ENCODE measurements at places on chromosomes 2 and 18.

GRCh38 chr18:22609642-22610041, 191.9 kb upstream of the CTAGE1 start:
- no peak for DNase-seq

- no peak for DNase-seq
These were observed 16.9 kb downstream of the IMPA2 start for GRCh38 chr18:11998193-11998592.

DNA sequence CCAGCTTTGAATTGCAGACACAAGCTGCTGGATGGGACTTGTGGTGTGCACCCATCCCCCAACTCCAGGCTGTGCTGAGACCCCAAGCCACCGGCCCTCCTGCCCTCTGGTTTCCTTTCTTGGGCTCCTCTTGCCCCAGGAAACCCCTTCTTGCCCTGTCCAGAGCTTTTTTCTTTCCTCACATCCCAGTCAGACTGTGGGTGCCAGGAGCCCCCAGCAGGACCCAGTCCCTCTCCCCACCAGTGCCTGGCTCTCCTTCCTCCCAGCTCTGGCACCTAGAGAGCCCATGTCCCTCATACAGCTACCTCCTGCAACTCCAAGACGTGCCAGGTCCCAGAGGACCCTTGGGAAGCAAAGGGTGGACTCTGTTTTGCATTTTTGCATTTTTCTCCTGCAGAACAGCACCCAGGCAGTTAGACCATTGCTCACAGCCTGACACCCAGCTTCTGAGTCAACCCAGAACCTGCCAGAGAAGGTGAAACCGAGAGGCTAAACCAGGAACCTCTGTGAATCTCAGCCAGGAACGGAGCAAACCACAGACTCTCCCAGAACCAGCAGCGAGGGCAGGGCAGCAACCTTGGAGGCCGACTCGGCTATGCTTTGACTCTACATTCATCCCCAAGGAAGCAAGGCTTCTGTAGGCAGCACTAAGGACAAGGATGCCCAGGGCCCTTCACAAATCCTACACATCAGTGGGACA, 221.1 kb downstream of the ANAPC1 start:
- DNase-seq = no peak

DNA sequence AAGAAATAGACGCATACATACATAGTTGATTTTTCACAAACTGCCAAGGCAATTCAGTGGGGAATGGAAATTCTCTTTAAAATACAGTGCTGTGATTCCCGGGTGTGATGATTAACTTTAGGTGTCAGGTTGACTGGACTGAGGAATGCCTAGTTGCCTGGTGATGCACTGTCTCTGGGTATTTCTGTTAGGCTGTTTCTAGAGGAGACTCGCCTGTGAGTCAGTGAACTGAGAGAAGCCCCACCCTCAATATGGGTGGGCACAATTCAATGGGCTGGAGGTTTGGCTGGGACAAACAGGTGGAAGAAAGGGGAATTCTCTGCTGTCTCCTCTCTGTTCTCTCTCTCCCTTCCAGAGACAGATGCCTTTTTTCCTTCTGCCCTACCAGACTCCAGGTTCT, 187.6 kb downstream of the ARHGAP28 start:
- DNase-seq = no peak

GRCh38 chr2:143796051-143796450, 666.8 kb downstream of the ARHGAP15 start:
- DNase-seq = no peak

DNA sequence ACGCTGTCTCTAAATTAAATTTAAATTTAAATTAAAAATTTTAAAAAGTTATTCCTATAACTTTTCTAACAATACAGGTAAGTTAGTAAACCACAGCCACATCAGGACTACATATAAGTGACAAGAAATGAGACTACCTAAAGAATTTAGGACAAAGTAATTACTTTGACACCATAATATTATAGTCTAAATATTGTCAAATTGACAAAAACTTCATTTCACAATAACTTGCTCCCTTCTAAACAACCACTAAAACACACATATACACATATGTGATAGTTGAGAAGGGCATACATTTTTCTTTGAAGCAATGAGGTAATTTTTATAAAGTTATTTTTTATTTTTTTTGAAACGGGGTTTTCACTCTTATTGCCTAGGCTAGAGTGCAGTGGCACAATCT, 31.6 kb downstream of the FAM161A start:
- DNase-seq = no peak

DNA sequence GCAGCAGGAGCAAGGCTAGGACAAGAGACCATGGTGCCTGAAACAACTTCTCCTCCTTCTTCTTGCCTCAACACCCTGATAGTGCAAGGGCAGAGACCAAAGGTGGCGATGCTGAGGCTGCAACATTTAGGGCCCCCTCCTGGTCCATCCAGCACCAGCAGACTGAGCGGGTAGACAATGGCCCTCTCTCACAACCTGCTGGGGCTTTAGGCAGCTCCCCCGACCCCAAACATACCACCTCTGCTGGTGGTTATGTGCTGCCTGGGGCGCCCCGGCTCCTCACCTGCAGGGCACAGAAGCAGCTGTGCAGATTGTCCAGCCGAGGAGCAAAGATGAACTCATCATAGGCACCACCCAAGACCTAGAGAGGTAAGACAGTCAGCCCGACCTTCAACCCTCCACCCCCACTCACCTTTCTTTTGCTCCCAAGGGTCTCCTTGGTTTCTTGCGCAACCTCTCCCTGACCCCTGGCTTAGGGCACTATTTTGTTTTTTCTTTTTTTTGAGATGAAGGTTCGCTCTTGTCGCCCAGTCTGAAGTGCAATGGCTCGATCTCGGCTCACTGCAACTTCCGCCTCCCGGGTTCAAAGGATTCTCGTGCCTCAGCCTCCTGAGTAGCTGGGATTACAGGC, 3.5 kb downstream of the DNPEP start:
- no peak for DNase-seq

DNA sequence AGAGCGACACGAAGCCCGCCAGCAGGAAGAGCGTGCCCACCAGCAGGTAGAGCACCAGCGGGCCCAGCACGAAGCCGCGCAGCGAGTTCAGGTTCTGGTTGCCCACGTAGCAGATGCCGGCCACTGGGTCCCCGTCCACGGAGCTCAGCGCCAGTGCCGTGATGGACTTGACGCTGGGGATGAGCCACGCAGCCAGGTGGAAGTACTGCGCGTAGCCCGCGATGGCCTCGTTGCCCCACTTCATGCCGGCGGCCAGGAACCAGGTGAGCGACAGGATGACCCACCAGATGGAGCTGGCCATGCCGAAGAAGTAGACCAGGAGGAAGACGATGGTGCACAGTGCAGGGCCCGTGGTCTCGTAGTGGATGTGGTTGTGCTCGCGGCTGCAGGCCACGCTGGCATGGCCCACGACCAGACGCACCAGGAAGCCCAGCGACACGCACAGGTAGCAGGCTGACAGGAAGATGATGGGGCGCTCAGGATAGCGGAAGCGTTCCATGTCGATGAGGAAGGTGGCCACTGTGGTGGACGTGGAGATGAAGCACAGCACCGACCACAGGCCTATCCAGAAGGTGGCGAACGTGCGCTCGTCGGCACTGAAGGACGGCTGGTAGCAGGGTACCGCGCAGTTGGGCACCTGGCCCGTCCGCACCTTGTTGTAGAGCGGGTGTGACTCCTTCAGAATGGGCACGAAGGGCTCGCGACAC, 2.1 kb downstream of the FZD5 start:
- peak; percentile 84 for DNase-seq

GRCh38 chr2:56224316-56224715, 40.5 kb downstream of the CCDC85A start:
- DNase-seq = no peak

DNA sequence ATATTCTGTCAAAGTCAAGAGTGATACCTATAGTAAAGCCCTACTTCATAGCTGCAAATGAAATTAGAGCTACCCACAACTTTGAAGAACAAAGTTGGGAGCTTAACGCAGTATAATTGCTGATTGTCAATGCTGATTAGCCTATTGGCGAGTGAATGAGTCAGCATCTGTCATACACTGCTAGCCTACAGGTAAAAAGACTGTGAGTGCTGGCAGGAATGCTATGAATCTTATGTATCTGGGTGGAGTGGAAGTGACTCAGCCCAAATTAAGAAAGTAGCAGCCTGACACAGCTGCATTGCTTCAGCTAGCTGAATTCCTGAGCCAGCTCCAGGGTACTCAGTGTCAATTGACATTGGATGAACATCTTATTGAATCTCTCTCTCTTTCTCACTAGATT, 179.4 kb upstream of the DCC start:
- no peak for DNase-seq

DNA sequence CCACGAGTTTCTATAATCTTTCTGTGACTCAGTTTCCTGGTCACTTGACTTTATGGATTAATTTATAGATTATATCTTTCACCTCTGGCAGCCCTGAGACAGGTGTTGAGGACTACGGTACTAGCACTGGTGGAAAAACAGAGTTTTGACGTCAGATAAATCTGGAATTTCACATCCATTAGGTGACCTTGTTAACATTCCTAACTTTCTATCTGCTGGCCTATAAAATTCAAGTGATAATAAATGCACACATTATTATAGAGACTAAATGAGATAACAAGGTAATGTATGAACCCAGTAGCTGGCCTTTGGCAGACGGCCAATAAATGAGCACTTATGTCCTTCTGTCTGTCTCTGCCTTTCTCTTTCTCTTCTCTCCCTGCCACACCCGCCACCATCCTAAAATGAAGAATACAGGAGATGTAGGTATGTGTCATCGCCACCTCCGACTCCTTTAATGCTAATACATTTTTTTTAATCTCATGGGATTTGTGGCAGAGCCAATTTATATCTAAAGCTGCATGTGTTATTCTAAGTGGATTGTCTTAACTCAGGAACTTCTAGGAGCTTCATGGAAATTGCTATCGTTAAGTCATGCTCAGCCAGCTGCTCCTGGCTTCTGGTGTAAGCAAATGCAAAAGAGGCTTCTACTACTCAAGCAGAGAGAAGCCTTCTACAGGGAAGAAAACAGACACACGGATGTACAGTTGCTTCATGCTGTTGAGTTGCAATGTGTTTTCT, 2.3 kb downstream of the TM4SF20 start:
- DNase-seq = no peak

DNA sequence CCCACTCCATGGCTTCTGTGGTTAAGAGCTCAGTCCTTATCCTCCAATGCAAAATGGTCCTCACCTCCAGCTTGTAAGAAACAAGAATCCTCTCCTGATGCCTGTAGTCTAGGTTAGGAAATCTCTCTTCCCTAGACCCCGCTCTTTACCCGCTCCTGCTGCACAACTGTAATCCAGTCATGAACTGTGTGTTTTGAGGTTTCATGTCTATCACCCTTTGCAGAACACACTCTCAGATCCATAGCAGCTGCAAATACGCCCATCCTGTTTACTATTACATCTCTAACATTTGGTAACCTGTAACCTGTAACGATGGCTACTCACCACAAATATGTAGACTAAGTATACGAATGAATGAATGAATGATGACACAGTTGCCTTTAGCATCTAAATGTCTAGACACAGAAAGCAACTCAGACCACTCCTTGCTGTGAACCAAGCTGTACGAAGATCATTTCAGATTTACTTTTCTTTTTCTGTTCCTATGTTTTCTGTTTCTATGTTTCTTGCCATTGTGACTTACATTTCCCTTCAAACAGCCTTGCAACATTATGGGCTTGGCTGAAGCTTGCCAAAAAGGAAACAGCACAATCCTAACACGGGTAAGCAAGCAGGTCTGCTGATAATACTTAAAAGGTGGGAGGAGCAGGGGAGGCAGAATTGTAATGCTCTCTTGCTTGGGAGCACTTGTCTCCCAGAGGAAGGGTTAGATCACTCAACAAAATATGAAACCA, 53.7 kb downstream of the EPHA4 start:
- no peak for DNase-seq

DNA sequence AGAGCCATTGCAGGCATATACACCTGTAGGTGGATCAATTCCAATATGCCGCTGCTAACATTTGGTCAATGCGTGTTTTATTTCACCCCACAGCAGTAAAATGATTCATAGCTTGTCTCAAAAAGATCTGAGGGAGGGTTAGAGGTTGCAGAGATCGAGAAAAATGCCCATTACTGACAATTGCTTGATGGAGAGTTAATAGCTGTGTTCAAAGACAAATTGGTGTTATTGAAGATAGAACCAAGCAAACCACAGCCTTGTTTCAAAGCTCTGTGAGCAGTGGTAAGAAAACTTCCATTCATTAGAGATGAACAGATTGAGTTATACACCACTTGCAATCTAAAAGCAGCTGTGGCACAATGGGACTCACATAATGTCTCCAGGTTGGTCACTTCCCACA, 95.4 kb downstream of the KCNE4 start:
- no peak for DNase-seq

GRCh38 chr18:5738526-5738925, 156.8 kb downstream of the TMEM200C start:
- DNase-seq = no peak

DNA sequence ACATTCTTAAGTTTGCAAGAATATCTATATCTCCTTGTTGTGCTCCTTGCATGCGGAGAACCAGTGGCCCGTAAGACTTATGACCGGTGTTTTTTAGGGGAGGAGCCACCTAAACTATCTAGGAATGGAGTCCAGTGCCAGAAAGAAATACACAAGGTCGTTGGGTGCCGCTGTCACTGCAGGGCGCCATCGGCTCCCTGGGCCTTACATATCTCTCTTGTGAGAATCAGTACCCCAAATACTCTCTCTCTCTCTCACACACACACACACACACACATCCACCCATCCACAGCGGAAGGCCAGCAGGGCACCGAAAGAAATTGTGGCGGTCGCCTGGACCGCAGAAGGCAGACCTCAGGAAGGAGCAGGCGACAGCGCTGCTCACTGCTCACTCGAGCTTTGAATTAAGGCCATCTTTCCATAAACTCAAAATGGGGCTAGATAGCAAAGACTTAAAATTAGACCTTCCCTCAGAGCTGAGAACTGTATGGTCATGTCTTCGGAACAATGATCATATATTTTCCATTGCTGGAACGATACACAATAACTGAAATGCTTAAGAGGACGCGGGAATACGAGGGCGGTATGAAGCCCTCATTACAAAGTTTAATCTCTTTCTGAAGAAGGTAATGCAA, 10.4 kb downstream of the NR4A2 start:
- no peak for DNase-seq

- no peak for DNase-seq
These were observed 39.6 kb downstream of the HS1BP3 start for GRCh38 chr2:20611077-20611843.

DNA sequence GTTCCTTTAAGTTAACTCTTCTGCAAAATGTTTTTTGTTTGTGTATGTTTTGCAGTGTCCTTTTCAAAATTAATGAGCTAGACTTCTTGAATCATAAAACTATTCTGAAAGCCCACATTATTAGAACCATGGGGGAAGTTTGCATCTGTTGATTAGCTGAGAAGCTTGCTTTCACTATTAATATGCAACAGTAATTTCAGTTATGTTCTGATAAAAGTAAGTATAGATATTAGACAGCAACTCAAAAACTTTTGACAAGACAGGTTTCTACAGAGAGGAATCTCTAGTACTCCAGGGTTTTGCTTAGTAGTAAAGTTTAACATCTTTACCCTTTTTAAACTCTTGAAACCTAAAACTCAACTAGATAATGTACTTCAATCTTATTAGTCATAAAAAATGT, 147.8 kb downstream of the UBE2E3 start:
- DNase-seq = no peak

- no peak for DNase-seq
These were observed 81.4 kb upstream of the RGPD5 start for GRCh38 chr2:109712746-109713145.

GRCh38 chr2:127410871-127411652, 7.2 kb upstream of the PROC start:
- no peak for DNase-seq
